ENCODE measurements at places on chromosomes 3 and 15.
A peak's percentile ranks its signal among the peaks of the same experiment; 100 is the strongest.

DNA sequence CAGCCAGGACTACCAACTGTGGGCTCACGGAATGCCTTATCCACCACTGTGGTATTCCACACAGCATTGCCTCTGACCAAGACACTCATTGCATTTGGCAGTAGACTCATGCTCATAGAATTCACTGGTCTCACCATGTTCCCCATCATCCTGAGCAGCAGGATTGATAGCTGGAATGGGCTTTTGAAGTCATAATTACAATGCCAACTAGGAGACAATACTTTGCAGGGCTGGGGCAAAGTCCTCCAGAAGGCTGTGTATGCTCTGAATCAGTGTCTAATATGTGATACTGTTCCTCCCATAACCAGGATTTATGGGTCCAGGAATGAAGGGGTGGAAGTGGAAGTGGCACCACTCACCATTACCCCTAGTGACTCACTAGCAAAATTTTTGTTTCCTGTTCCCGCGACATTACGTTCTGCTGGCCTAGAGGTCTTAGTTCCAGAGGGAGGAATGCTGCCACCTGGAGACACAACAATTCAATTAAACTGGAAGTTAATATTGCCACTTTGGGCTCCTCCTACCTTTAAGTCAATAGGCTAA, 58.6 kb upstream of the CCDC80 start:
- peak; percentile 50 for DNase-seq

GRCh38 chr3:23884481-23884880, 32.3 kb downstream of the NKIRAS1 start:
- no peak for DNase-seq

GRCh38 chr3:133991209-133991608, 38.5 kb downstream of the SLCO2A1 start:
- DNase-seq: no peak

DNA sequence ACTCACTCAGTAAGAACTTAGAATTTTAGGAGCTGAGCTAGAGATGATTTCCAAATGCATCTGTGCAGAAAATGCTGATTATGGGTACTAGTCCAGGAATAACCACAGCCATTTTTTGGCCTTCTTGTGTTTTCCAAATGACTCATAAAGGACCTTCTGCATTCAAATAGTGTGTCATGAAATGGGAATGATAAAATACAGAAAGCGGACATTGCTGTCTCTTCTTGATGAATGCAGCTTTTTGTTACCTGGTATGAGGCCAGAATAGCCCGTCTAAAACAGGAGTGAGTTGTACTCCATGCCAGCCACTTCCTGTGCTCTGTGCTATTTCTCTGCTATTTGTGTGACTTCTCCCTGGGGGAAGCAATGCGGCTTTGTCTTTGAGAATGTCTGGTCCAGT, 20.5 kb upstream of the FRMD5 start:
- DNase-seq: peak; percentile 71

DNA sequence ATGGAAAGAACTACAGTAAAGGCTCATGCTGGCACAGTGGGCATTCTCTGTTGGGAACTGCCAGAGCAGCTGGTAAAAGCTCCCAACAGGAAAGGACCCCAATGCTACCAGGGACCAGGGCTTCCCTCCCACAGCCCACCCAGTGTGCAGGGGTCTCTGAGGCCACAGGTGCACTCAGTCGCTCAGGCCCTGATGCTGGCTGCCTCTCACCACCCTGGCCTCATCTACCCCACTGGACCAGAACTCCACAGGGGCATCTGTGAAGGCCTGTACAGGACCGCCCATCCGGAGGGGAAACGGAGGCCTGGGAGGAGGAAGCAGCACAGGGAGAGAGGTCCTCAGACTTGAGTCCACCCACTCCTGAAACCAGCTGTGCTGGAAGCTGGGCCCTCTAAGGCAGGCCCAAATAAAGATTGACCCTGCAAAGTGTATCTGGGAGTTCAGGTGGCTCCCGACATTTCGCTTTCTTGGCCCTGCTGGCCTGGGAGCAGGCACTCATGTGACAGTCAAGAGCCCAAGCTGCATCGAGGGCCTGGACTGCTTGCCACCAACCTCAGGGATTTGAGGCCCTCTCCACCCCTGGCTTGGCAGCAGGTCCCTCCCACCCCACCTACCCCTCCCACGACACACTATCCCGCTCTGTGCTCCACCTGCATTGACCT, 12.7 kb downstream of the KLF15 start:
- peak; percentile 22 for DNase-seq

DNA sequence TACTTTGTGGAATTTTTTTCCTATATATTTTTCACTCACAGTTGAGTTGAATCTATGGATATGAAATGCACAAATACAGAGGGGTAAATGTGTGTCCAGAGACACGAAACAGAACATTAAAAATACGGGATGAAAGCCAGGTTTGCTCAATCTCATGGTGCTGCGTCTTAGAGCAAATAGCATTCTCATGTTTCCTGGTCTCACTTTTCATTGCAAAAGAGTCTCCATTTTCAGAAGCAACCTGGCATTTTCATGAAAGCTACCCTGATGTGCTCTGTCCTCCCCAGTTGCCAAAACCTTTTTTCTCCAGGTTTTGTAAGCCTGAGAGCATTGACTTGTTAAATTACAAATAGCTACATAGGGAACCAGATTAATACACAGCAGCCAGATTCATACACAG, 49.5 kb upstream of the MBNL1 start:
- no peak for DNase-seq

- no peak for DNase-seq
Observed at GRCh38 chr3:184238246-184238818, 8.9 kb downstream of the VWA5B2 start.

GRCh38 chr15:29433507-29434248, 164.1 kb upstream of the NSMCE3 start:
- no peak for DNase-seq

DNA sequence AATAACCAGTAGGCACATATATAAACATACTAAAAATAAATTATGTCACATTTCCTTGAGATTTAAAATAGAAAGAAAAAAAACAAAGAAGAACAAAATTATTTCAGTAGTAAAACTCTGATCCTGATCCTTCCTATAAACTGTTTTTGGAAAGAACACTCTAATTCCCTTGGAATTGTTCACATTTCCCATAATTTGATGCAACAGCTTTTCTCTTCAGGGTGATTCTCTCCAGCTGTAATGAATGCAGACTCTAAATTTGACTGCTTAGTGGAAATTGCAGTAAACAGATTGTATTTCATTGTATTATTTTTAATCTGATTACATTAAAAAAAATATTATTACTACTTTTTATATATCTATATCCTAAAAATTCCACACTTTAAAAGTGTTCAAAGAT, 70.2 kb upstream of the ABI3BP start:
- DNase-seq: no peak

- no peak for DNase-seq
Observed at GRCh38 chr15:40002295-40002694, 36.7 kb downstream of the SRP14 start.

- DNase-seq: no peak
Observed at GRCh38 chr3:71258526-71258925, 325.0 kb downstream of the FOXP1 start.

DNA sequence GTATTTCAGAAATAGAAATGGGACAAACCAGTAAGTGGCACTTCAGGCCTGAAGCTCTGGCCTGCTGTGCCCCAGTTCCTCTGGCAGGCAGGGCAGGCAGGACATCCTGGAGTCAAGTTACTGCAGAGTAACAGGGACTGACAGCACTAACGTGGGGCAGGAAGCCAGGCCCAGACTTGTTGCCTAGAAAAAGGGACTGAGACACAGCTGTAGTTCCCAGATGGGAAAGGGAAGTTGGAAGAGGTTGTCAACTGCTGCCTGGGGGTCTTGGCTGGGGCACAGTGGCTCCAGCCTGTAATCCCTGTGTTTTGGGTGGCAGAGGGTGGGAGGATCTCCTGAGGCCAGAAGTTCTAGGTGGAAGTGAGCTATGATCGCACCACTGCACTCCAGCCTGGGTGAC, 171.9 kb downstream of the FMN1 start:
- DNase-seq: no peak

GRCh38 chr3:70990185-70990584, 593.3 kb downstream of the FOXP1 start:
- DNase-seq: no peak

- DNase-seq: no peak
Observed at GRCh38 chr15:90497376-90497775, 32.3 kb upstream of the CRTC3 start.

DNA sequence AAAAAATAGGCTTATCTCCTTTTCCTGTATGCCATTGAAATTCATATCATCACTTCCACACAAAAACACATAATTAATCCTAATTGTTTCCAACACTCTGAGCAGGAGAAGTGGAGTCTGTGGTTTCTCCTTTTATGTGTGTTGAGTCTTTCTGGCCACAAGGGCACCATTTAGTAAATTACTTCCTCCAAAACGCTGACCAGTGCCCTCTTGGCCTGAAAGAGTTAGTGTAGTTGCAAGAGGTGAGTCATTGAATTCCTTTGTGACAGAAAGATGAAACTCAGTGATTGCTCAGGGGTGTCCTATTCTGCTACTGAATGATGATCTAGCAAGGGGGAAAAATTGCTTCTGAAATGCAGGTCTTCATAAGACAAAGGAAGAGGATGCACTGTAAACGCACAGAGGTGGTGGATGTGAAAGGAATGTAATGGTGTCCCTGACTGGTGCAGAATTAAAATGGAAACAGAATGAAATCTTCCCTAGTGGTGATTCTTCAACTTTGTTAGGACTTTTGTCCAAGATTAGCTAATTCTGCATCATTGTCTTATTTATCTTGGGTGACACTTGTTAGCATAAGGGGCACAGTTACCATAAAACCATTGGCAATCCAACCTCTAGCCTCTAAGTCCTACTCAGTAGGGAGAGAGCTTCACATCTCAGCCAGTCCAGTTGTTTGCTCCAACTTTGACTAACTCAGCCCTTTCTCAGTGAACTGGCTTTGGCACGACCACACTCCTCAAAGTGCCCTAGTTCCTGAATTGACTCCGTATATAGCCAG, 208.4 kb upstream of the NANOGP8 start:
- peak; percentile 66 for DNase-seq

GRCh38 chr3:172800156-172800555, 49.6 kb downstream of the ECT2 start:
- DNase-seq: no peak

- DNase-seq: no peak
Observed at GRCh38 chr3:197519801-197520211, 36.0 kb downstream of the BDH1 start.

DNA sequence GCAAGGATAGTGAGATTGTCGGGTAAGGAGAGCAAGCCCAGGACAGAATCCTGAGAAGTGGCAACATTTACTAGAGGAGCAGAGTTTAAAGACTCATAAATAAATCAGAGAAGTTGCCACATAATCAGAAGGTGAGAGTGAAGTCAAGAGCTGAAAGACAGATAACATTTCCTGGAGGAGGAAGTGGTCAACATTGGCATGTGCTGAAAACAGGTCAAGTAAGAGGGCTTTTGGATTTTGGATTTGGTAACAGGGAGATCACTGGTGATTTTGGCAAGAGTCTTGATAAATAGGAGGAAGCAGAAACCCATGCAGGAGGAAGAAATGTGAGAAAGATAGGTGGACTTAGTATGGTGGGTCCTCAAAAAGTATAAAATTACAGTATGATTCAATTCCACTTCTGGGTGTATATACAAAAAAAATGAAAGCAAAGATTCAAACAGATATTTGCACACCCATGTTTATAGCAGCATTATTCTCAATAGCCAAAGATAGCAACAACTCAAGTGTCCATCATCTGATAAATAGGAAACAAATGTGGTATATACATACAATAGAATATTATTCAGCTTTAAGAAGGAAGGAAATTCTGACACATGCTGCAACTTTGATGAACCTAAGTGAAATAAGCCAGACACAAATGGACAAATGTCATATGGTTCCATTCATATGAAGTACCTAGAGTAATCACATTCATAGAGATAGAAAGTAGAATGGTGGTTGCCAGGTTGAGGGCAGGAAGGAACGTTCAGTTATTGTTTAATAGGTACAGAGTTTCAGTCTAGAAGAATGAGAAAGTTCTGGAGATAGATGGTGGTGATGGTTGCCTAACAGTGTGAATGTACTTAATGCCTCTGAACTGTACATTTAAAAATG, 27.3 kb upstream of the MBNL1 start:
- no peak for DNase-seq

DNA sequence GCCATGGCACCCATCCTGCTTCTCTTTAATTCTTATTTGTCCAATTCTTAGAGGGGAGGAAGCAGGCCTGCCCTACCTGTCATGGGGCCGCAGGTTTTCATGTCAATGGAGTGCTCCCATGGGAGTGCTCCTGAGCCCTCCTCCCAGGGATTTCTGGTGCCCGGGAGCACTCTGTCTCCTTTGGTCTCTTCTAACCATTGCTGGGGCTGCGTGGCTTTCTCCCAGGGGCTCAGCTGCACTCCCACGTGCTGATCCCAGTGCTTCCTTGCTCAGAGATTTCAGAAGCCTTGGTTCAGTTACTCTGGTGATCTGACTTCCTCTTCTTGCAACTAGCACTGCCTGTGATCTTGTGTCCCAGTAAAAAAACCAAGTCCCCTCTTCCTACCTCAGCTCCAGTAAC, 68.0 kb upstream of the ARL8B start:
- no peak for DNase-seq

- DNase-seq: peak; percentile 16
Observed at GRCh38 chr3:140922634-140923033, 19.0 kb upstream of the SLC25A36 start.

GRCh38 chr3:189361103-189361835, 189.5 kb downstream of the TPRG1 start:
- no peak for DNase-seq

- no peak for DNase-seq
Observed at GRCh38 chr3:125102470-125102869, 46.7 kb upstream of the HEG1 start.

DNA sequence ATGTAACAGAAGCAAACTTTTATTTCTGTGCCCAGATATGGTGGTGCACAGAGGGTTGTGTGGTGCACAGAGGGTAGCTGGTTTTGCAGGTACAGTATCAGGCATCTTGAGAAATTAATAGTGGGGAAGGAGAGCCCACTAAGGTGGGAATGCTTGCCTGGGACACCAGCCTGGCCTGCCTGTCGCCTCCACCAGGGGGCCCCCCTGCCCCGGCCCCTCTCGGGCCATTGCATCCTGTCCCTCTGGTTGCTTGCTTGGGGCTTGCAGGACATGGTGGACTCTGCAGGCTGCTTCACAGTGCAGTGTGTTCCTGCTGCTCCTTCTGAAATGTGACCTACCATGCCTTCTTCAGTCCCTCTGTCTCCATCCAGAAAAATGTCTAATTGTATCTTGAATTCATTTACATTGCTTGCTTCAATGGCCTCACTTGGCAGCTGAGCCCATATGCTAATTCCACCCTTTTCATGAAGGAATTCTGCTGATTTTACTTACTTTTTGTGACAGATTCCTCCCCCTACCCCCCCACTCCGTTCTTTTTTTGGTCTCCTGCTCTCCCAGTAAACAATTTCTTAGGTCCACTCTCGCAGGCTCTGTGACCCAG, 73.6 kb downstream of the EEFSEC start:
- peak; percentile 33 for DNase-seq

DNA sequence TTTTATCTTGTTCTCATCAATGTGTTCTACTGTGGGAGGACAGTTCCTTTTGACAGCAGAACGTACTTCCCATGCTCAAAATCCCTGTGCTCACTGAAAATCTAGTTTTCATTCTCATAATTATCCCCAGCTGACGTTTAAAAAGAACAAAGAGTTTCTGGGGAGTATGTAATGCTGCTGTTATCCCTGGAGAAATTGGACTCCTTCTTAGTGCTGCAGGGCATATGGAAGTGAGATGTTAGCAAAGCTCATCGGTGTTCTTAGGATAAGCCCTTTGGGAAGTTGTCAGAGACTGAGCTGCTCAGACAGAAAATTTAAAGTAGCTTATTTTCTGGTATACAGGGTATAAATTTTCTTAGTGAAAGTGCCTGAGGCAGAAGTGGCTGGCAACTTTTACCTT, 66.5 kb downstream of the CDAN1 start:
- no peak for DNase-seq

All from SJSA1 (cell line).